ENCODE measurements at places on chromosomes 2 and 18. TPM values are rescaled to one million over a fixed set of nuclear protein-coding genes. Genes with fewer than 3 reads are reported as not detected.
A peak's percentile ranks its signal among the peaks of the same experiment; 100 is the strongest.

DNA sequence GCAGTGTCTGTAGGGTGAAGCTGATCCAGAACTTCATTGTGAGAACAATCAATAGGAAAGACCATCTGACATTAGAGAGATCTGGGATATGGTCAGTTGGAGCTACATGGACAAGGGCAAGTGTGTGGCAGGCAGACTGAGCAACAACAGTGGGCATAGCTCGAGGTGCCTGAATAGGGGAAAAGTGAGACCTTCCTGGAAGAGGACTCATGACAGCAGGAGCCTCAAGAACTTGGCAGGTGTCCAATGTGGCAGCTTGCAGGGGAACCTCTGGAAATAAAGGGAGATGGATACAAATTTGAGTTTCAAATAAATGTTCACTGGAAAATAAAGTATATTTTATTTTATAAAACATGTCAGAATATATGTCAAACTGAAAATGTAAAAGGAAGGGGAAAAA lies 117.9 kb downstream of the TANC1 start:
- peak; percentile 42 for DNase-seq

DNA sequence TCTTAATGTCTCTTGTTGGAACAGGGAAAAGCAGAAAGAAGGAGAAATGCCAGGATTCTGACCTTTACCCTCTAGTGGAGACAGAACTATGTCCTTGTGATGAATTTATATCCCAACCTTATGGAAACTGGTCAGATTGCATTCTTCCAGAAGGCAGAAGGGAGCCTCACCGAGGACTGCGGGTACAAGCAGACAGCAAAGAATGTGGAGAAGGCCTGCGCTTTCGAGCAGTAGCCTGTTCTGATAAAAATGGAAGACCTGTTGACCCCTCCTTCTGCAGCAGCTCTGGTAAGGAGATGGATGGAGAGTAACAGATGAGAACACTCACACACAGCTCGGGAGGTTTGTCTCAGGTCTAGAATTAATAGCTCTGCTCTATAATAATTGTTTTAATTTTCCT lies 552.7 kb upstream of the HNMT start:
- no peak for DNase-seq

DNA sequence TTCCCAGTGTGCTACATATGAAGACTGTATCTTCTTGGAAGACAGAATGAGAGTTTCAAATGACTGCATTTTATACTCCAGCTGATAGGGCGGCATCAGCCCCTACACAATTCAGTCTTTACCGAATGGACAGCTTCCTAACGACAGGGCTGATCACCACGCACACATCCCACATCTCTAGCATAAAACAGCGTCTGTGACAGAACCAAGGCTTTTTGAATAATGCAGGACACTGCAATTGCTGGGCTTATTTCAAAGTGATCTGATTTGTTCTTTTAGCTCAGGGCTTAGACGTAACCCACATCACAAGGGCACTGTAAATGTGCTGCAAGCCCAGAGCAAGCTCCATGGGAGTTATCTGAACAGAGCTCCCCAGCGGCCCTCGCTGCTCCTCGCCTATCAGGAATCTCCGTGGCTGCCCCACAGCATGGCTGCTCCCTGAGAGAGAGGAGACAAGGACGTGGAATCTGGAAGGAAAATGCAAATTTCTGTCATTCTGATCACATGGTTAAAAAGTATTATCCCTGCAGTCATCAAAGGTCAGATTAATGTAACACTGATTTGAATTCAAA lies 158.5 kb upstream of the ALKAL2 start:
- DNase-seq = no peak

- no peak for DNase-seq
Measured at GRCh38 chr2:216645636-216645950, 12.4 kb downstream of the IGFBP2 start.

DNA sequence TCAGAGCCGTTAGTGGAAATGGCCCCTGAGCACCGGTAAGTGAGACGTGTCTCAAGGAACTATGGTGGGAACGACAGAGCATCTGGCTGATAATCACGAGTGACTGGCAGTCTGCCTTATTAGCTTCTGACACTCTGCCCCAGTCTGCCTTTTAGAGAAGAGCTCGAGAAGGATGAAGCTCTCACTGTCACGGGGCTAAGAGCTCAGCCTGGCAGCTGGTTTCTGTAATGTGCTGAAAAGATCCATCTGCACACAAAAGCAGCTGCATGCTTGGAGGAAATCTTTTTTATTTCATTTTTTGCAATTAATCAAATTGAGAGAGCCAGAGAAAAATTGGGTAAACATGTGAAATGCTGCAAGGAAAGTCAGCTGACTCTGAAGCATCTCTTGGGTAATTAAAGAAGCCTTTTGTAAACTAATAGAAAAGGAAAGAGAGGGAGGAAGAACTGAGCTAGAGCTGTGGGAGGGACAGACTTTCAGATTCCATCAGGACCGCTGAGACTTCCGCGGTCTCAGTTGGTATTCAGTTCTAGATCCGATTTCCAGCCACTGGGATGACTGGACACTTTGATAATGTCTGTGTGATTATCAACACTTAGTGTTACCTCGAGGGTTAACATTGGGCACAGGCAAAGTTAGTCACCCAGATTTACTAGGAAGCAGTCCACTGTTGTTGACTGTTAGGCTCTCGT lies 24.4 kb downstream of the MBP start:
- peak; percentile 78 for DNase-seq

GRCh38 chr2:207332480-207333212 lies 166.9 kb upstream of the KLF7 start:
- DNase-seq = no peak

DNA sequence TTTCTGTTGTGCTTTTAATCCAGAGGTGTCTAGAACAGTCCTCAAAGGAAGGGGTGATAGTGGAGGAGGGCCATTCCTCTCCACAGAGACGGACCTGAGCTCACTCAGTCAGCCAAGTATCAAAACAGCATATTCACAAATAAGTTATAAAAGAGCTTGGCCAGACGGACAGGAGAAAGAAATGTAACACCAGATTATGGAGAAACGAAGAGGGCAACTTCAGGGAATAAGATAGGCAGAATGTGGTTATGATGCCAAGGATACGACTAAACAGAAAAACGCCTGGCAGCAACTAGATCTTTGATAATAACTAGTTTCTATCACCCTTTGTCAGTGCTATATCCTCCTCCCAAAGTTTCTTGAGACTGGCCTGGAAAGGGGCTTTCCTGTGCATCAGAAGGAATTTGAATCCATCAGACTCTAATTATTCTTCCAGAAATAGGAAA lies 42.5 kb downstream of the MAP4K3 start:
- DNase-seq = no peak

GRCh38 chr18:55508651-55509050 lies 79.3 kb downstream of the TCF4 start:
- no peak for DNase-seq

GRCh38 chr18:30359521-30359920 lies 683.0 kb downstream of the DSC3 start:
- no peak for DNase-seq

DNA sequence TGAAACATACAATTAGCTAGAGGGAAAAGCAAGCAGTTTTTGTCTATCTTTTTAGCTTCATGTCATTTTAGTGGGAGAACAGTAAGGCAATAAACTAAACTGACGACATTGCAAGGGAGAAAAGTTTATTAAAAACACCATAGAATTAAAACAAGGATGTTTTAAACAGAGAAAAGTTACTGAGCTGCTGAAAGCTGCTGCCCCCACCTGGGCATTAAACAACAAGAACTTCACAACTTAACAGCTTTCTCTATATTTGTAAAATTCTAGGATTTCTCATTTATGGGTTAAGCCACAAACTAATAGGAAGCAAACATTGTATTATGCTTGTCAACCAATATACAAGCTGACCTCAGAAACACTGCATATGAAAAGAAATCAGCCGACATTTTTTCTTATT lies 289.2 kb downstream of the ERBB4 start:
- DNase-seq = no peak

DNA sequence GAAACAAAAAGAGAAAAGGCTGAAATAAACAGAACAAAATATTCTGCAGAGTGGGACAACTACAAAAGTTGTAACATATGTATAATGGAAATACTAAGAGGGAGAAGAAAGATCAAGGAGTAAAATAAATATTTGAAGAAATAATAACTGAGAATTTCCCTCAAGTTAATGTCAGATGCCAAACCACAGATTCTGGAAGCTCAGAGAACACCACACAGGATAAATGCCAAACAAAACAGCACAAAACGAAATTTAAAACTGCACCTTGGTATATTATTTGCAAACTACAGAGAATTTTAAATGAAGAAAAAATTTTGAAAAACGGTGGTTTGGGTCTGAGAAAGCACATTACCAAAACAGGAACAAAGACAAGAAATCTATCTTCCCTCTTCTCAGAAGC lies 1588.9 kb upstream of the TMEFF2 start:
- no peak for DNase-seq

GRCh38 chr2:64226611-64227010 lies 82.4 kb upstream of the PELI1 start:
- DNase-seq = no peak

DNA sequence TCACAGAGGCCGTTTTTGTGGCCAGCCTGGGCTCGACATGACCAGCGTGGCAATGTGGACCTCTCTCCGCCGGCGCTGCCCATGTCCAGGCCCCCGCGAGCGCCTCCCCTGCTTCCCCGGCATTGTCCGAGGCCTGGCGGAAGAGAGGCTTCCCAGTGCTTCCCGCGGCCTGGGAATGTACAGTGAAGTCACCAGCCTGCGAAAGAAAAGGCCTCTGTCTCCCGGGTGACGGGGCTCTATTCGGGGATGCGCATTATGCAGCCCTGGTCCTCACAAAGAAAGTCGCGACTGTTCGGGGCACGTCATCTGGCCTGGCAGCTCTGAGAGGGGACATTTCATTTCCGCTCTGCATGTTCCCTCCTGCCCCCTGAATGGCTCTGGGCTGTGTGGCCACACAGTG lies 109.2 kb upstream of the AGAP1 start:
- DNase-seq = no peak

DNA sequence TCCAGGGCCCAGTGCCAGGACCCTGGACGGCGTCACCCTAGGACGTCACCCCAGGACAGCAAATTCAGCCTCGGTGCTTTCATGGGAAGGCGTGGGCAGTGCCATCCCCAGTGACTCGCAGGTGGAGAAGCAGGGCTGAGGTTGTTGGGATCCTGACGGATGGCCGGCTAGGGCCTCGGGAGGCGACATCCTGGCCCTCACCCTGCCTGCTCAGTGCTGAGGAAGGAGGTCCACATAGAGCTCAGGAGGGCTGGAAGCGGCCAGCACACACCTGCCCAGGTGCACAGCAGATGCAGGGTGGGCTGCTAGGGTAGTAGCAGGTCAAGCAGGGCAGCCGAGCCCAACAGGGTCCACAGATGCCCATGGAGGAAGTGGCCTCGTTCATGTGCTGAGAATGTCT lies 482.0 kb upstream of the SALL3 start:
- DNase-seq = no peak

GRCh38 chr2:158094487-158095092 lies 7.1 kb upstream of the UPP2 start:
- DNase-seq = no peak

- DNase-seq = no peak
Measured at GRCh38 chr2:17355608-17356329, 162.5 kb downstream of the RAD51AP2 start.

DNA sequence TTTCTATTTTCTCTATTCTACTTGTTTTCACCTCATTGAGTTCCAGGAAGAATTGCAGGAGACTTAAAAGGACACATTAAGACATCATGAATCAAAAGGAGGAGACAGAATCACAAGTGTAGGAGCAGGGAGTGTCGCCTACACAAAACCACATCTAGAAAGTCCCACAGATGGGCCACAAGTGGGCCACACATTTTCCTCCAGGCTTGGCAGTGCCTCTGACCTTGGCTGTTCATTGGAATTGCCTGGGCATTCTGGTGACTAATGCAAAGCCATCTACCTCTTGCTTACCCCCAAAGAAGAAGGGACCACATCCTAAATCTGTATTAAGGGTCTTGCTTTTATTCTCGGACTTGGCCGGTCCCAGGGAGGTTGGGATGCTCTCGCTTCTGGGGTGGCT lies 103.6 kb downstream of the KLHL29 start:
- no peak for DNase-seq

GRCh38 chr2:25740810-25741381 lies 67.5 kb upstream of the DTNB start:
- DNase-seq = no peak

- DNase-seq = no peak
Measured at GRCh38 chr2:228768818-228769217, 502.3 kb downstream of the PID1 start.

DNA sequence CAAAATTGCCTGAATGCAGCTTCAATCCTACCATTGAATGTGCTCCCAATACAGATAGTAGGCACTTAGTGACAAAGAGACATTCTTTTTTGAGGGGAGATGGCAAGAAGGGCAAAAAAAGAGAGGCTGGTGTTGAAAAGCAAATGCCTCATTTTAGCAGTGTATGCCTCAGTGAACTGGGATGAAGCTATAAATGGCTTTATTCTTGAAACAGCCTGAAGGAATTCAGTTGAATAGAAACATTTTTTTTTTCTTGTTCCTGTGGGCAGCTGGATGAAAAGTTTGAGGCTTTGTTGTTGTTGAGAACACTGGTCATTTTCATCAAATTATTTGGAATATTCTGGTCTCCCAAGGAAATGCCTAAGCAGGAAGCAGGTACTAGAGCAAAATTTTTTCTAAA lies 228.9 kb downstream of the RNF144A start:
- DNase-seq = no peak

KYNU gene
- 5.3 TPM for total RNA-seq

C2orf66 gene
- total RNA-seq = not detected

ITGA4 gene
- total RNA-seq = 4.4 TPM

UGT1A7 gene
- not detected for total RNA-seq

LOXHD1 gene
- not detected for total RNA-seq

INHA gene
- total RNA-seq = 2.4 TPM

RBM43 gene
- total RNA-seq = 13.0 TPM

AQP12A gene
- total RNA-seq = not detected

NT5DC4 gene
- not detected for total RNA-seq

PCARE gene
- total RNA-seq = not detected

POMC gene
- total RNA-seq = 26.9 TPM

UGT1A8 gene
- total RNA-seq = not detected

TLX2 gene
- total RNA-seq = not detected

REG3A gene
- total RNA-seq = not detected

LYPD6 gene
- total RNA-seq = 0.29 TPM

CROCC2 gene
- total RNA-seq = not detected
